Subcutaneous preadipocyte (primary cell): ENCODE measurements at places on chromosomes 7 and 10. TPM values are rescaled to one million over a fixed set of nuclear protein-coding genes. Genes with fewer than 3 reads are reported as not detected.

The NYAP1 gene
- total RNA-seq, result 1.5 and 2.0 TPM in 2 replicates

The COL26A1 gene
- not detected in 2 replicates for total RNA-seq

The PBLD gene
- 2.2 and 2.9 TPM in 2 replicates for total RNA-seq

The RPEL1 gene
- total RNA-seq, result 0.37 TPM in 1 of 2 replicates, not detected in the other

The MYO3A gene
- total RNA-seq, result not detected in 2 replicates

The TCAF2 gene
- total RNA-seq, result 3.7 and 5.9 TPM in 2 replicates

The SLC16A9 gene
- total RNA-seq, result 0.37 and 0.59 TPM in 2 replicates

The ADAM12 gene
- 142 and 180 TPM in 2 replicates for total RNA-seq

The NAT16 gene
- total RNA-seq, result not detected in 2 replicates

The VAX1 gene
- total RNA-seq, result not detected in 2 replicates

The ADRB1 gene
- total RNA-seq, result not detected in 2 replicates

The C7orf57 gene
- not detected in 2 replicates for total RNA-seq

The TFR2 gene
- under 0.01 and 0.20 TPM in 2 replicates for total RNA-seq

The STEAP1 gene
- total RNA-seq, result 83.1 and 152 TPM in 2 replicates

The LRRC18 gene
- total RNA-seq, result not detected in 2 replicates

The STEAP4 gene
- total RNA-seq, result 155 and 477 TPM in 2 replicates

The REEP3 gene
- total RNA-seq, result 49.6 and 51.2 TPM in 2 replicates

The SCART1 gene
- total RNA-seq, result 1.1 and 1.6 TPM in 2 replicates

The ANKRD1 gene
- 0.20 TPM in 1 of 2 replicates, not detected in the other for total RNA-seq

The EPO gene
- not detected in 2 replicates for total RNA-seq

The SPDYE6 gene
- not detected in 2 replicates for total RNA-seq

The CPN1 gene
- not detected in 2 replicates for total RNA-seq

The ANKRD30A gene
- not detected in 2 replicates for total RNA-seq

The FAM204A gene
- total RNA-seq, result 37.1 and 43.0 TPM in 2 replicates

The CARD11 gene
- 0.20 TPM in 1 of 2 replicates, not detected in the other for total RNA-seq

The MYO1G gene
- total RNA-seq, result under 0.01 TPM in 2 replicates

The SPDYE2 gene
- total RNA-seq, result not detected in 2 replicates

The NKX1-2 gene
- total RNA-seq, result not detected in 2 replicates

The BTBD16 gene
- not detected in 2 replicates for total RNA-seq

The FAM13C gene
- 0.20 TPM in 1 of 2 replicates, not detected in the other for total RNA-seq

The PON1 gene
- total RNA-seq, result not detected in 2 replicates

The ASNS gene
- total RNA-seq, result 32.1 and 33.8 TPM in 2 replicates

The GNGT1 gene
- total RNA-seq, result not detected in 2 replicates

The ZCCHC24 gene
- total RNA-seq, result 33.2 and 36.4 TPM in 2 replicates
